AG04449 (cell line): ENCODE measurements at places on chromosomes 2 and 18.

GRCh38 chr18:79868168-79868784, 70.5 kb downstream of the KCNG2 start:
- no peak for DNase-seq

DNA sequence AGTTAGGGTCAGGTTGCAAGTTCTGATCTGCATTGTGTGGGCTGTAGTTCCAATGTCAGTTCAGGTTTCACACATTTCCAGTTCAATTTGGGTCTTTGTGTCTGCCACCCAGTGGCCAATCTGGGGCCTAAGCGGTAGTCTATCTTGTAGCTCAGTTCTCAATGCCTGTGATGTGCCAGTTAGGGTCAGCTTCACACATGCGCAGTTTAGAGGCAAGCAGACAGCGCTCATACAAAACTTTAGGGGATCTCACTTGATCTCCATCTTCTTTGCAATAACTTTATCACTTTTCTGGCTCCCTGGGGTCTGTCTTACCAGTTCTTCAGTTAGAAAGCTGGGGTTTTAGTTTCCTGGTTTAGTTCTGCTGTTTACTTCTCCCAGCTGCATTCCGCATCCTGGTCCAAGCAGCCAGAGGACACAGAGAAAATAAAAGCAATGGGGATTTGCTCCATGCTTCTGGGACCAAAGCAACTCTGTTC, 11.0 kb upstream of the ZNF24 start:
- DNase-seq: peak; percentile 36

- DNase-seq: no peak
Observed at GRCh38 chr2:216243026-216243425, 129.3 kb downstream of the MARCHF4 start.

DNA sequence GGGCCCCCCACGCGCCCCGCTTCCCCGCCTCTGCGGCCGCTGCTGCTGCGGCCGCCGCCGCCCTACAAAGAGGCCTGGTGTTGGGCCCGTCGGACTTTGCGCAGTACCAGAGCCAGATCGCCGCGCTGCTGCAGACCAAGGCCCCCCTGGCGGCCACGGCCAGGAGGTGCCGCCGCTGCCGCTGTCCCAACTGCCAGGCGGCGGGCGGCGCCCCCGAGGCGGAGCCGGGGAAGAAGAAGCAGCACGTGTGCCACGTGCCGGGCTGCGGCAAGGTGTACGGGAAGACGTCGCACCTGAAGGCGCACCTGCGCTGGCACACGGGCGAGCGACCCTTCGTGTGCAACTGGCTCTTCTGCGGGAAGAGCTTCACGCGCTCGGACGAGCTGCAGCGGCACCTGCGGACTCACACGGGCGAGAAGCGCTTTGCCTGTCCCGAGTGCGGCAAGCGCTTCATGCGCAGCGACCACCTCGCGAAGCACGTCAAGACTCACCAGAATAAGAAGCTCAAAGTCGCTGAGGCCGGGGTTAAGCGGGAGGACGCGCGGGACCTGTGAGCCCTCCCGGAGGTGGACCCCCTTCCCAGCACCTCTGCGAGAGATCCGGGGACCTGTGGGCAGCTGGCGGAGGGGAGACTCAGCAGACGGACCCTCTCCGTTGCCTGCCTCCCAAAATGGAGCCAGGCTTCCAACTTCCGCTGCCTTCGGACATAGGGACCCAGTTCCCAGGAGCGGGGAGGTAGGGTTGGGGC, 1.9 kb downstream of the SP5 start:
- no peak for DNase-seq

DNA sequence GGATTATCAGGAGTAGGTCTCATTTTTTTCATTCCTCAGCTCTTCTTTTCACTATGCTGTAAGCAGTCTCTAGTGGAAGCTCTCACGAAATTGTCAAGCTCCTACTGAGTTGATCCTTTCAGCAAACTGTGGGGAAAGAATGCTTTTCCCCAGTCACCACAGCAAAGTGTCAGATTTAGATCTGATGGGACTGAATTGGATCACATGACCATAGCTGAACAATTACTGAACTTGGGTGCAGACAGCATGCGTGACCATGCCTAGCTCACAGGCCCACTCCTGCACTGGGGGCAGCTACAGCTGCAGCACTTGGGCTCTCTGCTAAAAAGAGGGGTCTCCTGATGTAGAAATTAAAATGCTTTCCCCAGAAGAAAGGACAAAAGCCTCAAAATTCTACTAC, 3.1 kb downstream of the ARHGAP15 start:
- DNase-seq: no peak

GRCh38 chr2:199100326-199101110, 357.2 kb downstream of the SATB2 start:
- peak; percentile 12 for DNase-seq

- DNase-seq: no peak
Observed at GRCh38 chr18:44627280-44627679, 53.4 kb upstream of the SETBP1 start.

- no peak for DNase-seq
Observed at GRCh38 chr18:34342960-34343359, 118.2 kb upstream of the NOL4 start.

GRCh38 chr2:149744865-149745264, 157.3 kb upstream of the MMADHC start:
- DNase-seq: no peak

- DNase-seq: peak; percentile 67
Observed at GRCh38 chr18:76445275-76445674, 49.8 kb downstream of the ZNF516 start.

DNA sequence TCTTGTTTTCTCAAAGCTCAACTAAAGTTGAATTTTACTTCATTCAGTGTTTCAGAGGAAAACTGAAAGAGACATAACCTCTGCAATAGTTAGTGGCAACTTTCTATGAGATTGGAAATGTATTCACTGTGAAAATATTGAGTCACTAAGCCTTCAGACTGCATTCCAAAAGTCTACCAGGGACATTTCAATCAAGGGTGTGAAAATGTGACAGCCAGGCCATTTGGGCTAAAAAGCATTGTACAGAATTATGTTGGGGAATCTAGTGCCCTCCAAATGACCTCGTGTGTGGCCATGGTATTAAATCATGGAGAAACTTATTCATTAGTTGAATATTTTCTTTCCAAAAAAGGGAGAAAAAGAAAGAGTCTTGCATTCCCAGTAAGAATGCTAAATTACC, 251.9 kb downstream of the GRB14 start:
- DNase-seq: no peak

DNA sequence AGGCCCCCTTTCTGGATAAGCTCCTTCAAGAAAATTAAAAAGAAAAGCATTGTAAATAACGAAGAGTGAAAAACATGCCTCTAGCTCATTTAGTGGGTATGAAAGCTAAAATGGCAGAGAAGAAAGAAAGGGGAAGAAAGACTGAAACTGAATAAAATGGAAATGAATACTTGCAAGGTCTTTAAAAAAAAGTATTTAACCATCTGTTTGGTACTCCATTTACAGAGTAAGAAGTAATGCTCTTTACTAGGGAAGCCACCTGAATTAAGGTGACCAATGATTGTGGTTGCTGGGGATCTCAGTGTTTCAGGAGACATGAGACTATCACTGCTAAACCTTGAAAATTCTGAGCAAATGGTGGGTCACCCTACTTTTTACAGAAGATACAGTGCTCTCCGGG, 17.7 kb upstream of the ARL5A start:
- no peak for DNase-seq

DNA sequence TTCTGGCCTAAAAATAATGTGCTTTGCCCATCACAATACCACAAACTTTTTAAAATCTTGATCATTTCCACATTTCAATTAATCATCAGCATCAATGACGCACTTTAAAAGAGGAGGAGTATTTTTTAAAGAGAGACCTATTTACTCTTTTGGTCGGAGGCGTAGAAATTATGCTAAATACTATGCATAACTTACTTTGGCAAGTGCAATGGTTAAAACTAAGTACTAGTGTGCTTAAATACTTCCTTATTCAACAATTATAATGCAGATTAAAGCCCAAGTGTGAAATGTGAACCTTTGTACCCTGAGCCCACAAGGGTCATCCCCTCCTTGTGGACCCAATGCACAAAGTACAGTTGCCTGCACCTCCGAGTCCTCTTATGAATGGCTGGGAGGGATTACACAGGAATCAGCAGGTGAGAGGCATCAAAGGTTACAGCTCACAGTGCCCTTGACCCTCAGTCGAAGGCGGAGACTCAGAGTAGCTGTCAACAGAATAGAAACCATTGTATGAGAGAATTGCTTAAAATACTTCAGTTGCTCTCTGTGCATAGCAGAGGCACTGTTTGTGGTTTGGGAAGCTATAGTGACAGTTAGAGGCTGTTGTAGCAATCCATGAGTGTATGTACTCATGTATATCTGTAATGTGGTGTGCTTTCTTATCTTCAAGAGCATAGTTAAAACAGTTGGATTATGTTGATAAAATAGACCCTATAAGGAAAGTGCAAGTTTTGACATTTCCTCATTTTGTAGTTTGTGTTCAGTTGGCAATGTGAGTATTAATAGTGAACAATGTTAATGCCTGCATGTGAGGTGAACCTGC, 151.7 kb upstream of the ITGA4 start:
- no peak for DNase-seq

DNA sequence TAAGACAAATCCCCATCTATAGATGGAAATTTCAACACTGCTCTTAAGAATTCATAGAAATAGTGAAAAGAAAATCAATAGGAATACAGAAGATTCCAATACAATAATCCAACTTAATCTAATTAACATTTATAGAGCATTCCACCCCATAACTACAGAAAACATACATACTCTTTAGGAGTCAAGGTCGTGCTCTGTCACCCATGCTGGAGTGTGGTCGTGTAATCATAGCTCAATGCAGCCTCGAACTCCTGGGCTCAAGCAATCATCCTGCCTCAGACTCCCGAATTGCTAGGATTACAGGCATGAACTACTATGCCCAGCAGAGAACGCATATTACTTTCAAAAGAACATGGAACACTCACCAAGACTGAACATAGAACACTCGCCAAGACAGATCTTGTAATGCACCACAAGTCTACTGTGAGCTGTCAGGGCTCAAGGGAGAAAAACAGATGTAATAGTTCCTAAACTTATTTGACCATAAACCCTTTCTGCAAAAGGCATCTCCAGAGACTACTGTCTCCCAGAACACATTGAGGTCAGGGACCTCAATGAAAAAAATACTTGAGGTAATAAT, 14.1 kb downstream of the MEMO1 start:
- no peak for DNase-seq

DNA sequence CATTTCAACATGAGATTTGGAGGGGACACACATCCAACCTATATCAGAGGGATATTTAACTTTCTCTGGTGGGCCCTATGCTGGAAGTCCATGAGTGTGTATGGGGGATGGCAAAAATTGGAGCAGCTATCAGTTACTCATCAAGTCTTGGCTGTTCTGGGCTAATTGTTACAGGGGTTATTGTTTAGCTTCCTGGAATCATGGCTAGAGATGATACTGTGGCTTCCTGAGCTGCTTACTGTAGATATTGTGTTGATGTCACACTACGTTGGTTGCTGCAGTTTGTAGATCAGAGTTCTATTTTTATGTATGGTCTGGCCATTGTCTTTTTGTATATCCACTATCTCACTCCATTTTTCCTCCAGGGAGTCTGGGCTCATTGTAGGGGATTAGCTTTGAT, 20.9 kb upstream of the IL1R2 start:
- DNase-seq: no peak

DNA sequence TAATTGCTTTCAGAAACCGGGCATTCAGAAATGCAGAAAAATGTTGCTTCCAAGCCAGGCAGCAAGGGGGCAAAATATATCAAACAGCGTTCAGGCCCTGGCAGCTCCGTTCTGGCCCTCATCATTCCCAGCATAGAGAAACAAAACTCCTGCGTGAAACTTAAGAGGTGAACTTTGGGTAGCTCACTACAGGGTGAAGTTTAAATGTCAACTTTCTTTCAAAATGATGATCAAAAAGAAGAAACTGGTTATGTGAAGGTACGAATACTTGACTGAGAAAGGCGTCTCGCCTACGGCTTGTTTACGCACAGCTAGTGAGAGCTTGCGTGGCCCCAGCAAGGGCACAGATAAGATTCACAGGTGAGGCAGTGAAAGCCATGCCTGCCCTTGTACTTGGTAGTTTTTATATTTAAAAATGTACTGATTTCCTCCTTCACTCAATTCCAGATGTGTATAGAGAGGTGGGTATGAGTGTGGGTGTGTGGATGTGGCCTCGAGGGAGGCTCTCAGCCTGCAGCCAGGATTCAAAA, 127.5 kb downstream of the NFATC1 start:
- no peak for DNase-seq

DNA sequence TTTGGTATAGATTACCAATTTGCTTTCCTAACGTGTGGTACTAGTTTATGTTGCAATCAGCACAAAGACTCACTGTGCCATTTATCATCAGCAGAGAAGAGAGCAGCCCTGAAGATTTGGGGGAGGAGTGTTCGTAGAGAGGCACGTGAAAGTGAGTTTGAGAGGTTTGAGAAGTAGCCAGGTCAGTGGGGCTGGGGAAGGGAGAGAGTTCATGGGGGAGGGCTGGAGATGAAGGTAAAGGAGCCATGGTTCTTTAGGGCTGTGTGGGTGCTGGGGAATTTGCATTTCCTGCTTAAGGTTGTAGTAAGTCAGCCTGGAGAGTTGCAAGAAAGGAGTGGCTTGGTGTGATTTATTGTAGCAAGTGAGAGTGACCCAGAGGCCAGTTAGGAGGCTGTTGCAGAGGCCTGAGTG, 172.1 kb downstream of the NEDD4L start:
- DNase-seq: no peak

DNA sequence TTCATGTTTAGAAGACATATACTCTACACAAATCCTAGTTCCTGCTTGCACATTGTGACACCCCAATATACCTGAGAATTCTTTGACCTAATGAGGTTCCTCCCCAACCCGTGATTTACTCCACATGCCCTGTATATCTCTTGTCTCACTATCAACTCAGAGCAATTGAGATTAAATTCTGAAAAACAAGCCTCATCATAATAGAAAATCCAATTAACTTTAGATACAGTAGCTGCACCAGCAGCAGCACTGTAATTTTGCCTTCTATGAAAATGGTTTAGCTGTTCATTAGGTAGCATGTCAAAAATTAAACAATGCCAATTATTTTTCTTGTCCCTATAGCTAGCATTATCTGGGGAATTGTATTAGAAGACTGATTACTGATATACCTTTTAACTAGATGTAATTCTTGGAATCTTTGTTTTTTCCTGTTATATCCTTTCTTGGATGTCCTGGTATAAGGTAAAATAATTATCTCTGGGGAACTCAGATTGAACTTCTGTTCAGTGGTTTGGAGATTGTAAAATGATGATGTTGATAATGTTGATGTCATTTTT, 218.9 kb upstream of the TANK start:
- no peak for DNase-seq

- DNase-seq: no peak
Observed at GRCh38 chr18:48790869-48791635, 159.7 kb downstream of the SMAD7 start.
